ENCODE measurements at places on chromosomes 1 and 21.

GRCh38 chr1:61181067-61182038, 99.0 kb downstream of the NFIA start:
- no peak for DNase-seq

- no peak for DNase-seq
These were observed 219.3 kb downstream of the PLPP3 start for GRCh38 chr1:56360021-56360420.

- no peak for DNase-seq
These were observed 61.5 kb downstream of the ADARB1 start for GRCh38 chr21:45135868-45136267.

- no peak for DNase-seq
These were observed 97.6 kb downstream of the NAV1 start for GRCh38 chr1:201636510-201636971.

DNA sequence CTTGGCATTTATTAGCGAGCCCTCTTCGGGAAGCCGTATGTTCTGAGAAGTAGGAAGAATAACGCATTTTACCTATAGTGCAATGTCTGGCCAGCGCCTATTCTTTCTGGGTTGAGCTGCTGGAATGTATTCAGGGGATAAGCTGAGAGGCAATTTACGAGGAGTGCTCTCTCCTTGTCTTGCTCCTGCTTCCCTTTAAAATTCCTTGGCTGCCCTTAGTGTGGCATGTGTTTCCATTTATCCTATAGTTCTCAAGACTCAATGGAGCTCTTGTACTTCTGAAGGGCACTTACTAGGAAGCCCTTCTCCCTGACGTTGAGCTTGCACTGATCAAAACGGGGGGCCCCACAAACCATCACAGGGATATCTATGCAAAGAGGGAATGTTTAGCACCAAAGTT, 364.6 kb downstream of the DISC1 start:
- no peak for DNase-seq
